ENCODE measurements at places on chromosomes 4 and X. TPM values are rescaled to one million over a fixed set of nuclear protein-coding genes. Genes with fewer than 3 reads are reported as not detected.

Gene GAB3
- 2.9 TPM for total RNA-seq

Gene RIPPLY1
- not detected for total RNA-seq

Gene PTPN13
- total RNA-seq: 20.1 TPM

Gene NPY2R
- not detected for total RNA-seq

Gene ESX1
- not detected for total RNA-seq

Gene PRDM5
- total RNA-seq: 10.6 TPM

Gene GSX2
- total RNA-seq: not detected

GRCh38 chr4:110625576-110626257 lies 2.8 kb upstream of the PITX2 start:
- no peaks in the 10 kb centered on the region for H3K4me1 ChIP-seq
- H3K27ac ChIP-seq: no peak overlapping the region

- H3K4me3 ChIP-seq: no peak overlapping the region
- no peak for ATAC-seq
- H3K27me3 ChIP-seq: no peaks in the 10 kb centered on the region
- H3K27ac ChIP-seq: no peak overlapping the region
These were observed 196.4 kb downstream of the GALNTL6 start for GRCh38 chr4:172009446-172010230.

DNA sequence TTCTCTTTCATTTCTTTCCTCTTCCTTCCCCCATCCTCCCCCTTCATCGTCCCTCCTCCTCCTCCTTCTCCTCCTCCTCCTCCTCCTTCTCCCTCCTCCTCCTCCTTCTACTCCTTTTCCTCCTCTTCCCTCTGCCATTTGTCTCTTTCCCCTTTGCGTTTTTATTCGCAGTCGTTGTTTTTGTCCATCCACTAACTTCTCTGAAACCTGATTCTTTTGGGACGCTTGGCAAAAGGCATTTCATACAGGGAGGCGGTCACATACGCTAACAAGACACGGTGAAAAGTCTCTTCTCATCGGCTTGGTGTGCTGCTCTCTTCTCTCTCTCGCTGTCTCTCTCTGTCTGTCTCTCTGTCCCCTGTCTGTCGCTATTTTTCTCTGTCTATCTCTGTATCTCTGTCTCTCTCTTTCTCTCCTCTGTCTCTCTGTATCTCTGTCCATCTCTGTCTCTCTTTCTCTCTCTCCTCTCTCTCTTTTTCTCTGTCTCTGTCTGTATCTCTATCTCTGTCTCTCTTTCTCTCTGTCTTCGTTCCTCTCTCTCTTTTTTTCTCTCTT lies 5.4 kb upstream of the SHOX start:
- H3K27me3 ChIP-seq: peaks cover 74% of the 10 kb centered on the region
- peaks cover 5% of the 10 kb centered on the region for H3K4me1 ChIP-seq
- H3K27ac ChIP-seq: no peak overlapping the region
- no peaks in the 10 kb centered on the region for H3K36me3 ChIP-seq
- ATAC-seq: no peak

- no peaks in the 10 kb centered on the region for H3K27me3 ChIP-seq
- H3K4me1 ChIP-seq: no peaks in the 10 kb centered on the region
- no peak for ATAC-seq
- H3K36me3 ChIP-seq: no peaks in the 10 kb centered on the region
- H3K4me3 ChIP-seq: no peak overlapping the region
- no peak overlapping the region for H3K27ac ChIP-seq
These were observed 138.8 kb upstream of the MSX1 start for GRCh38 chr4:4720646-4721045.

- H3K27me3 ChIP-seq: no peaks in the 10 kb centered on the region
- no peaks in the 10 kb centered on the region for H3K36me3 ChIP-seq
- no peaks in the 10 kb centered on the region for H3K4me1 ChIP-seq
- H3K4me3 ChIP-seq: no peak overlapping the region
- no peak overlapping the region for H3K27ac ChIP-seq
These were observed 1290.8 kb upstream of the PABPC4L start for GRCh38 chr4:135492439-135492838.

DNA sequence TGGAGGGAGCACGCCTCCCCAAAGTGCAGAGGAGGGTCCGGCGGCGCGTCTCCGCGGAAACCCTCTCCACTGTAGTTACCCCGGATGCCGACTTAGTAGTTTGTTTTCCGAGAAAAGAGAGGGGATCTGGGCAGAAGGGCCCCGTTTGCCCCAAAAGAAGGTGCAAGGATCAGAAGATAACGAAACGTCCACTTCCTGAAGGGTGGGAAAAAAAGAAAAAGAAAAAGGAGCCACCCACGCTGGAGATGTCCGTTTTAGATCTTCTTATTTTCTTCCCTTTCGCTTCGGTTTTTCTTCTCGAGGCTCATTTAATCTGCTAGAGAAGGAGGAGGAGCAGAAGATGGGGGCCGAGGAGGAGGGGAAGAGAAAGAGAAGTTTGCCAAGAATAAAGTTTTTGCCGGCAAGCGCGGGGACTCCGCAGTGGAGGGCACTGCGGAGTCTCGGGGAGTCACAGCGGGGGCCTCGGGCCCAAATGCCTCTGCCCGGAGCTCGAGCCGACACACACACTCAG lies 517 bp downstream of the LEF1 start:
- peaks cover 99% of the 10 kb centered on the region for H3K27me3 ChIP-seq
- ATAC-seq: no peak
- peak overlapping the region; percentile 37 for H3K4me3 ChIP-seq
- H3K36me3 ChIP-seq: no peaks in the 10 kb centered on the region
- no peak overlapping the region for H3K27ac ChIP-seq

- H3K4me3 ChIP-seq: peak overlapping the region; percentile 84
- no peak for ATAC-seq
- peaks cover 10% of the 10 kb centered on the region for H3K4me1 ChIP-seq
- H3K27ac ChIP-seq: peak overlapping the region; percentile 75
These were observed 5.6 kb downstream of the PDE5A start for GRCh38 chr4:119623025-119623424.

GRCh38 chrX:70032792-70033191 lies 16.9 kb downstream of the AWAT2 start:
- no peak overlapping the region for H3K27ac ChIP-seq
- no peaks in the 10 kb centered on the region for H3K4me1 ChIP-seq
- no peaks in the 10 kb centered on the region for H3K36me3 ChIP-seq
- no peaks in the 10 kb centered on the region for H3K27me3 ChIP-seq

DNA sequence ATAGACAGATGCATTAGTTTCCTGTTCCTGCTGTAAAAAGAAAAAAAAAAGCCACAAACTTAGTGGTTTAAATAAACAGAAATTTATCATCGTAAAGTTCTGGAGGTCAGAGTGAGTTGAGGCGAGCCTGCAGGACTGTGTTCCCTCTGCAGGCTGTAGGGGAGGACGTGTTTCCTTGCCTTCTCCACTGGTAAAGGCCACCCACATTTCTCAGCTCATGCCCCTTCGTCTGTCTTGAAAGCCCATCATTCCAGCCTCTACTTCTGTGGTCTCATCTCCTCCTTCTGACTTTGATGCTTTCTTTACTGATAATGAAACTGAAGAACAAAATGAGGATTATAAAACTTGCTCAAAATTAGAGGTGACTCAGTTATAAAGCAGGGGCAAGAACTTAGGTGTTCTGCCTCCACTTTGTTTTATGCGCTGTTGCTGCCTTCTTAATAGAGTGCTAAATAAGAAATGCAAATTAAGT lies 143.0 kb downstream of the STIM2 start:
- no peak overlapping the region for H3K4me3 ChIP-seq
- no peaks in the 10 kb centered on the region for H3K36me3 ChIP-seq
- no peak overlapping the region for H3K27ac ChIP-seq
- no peaks in the 10 kb centered on the region for H3K27me3 ChIP-seq

DNA sequence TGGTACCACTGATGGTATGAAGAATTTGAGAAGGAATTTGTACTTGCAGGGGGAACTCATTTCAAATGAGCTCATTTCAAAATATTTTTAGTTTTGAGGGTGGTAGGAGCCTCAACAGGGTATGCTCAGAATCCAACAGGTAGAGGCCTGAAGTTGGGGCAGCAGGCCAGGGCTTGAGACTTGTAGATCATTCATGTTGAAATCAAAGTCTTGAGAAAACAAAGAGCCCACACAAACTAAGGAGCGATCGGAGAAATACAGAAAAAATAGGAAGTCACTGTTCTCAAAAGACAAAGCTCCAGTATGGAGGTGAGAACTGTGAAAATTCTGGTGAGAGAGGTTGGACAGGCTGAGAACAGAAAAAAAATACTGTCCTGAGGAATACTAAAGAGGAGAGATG lies 979 bp upstream of the SLC9A6 start:
- H3K4me3 ChIP-seq: peak overlapping the region; percentile 73
- H3K4me1 ChIP-seq: peaks cover 32% of the 10 kb centered on the region
- H3K27me3 ChIP-seq: no peaks in the 10 kb centered on the region

- no peaks in the 10 kb centered on the region for H3K4me1 ChIP-seq
- peak overlapping the region; percentile 3 for H3K27ac ChIP-seq
- H3K36me3 ChIP-seq: no peaks in the 10 kb centered on the region
These were observed 122.4 kb downstream of the RASL11B start for GRCh38 chr4:52984462-52984881.

GRCh38 chrX:102985192-102985591 lies 48.1 kb downstream of the RAB40AL start:
- no peak overlapping the region for H3K4me3 ChIP-seq
- no peaks in the 10 kb centered on the region for H3K27me3 ChIP-seq
- H3K27ac ChIP-seq: no peak overlapping the region
- H3K4me1 ChIP-seq: no peaks in the 10 kb centered on the region

- no peak overlapping the region for H3K27ac ChIP-seq
- no peak overlapping the region for H3K4me3 ChIP-seq
- no peaks in the 10 kb centered on the region for H3K4me1 ChIP-seq
- H3K36me3 ChIP-seq: no peaks in the 10 kb centered on the region
- H3K27me3 ChIP-seq: peaks cover 5% of the 10 kb centered on the region
- ATAC-seq: no peak
These were observed 21.3 kb downstream of the PLRG1 start for GRCh38 chr4:154528869-154529268.

GRCh38 chr4:105061136-105061696 lies 85.5 kb upstream of the TET2 start:
- no peak overlapping the region for H3K27ac ChIP-seq
- no peaks in the 10 kb centered on the region for H3K27me3 ChIP-seq

DNA sequence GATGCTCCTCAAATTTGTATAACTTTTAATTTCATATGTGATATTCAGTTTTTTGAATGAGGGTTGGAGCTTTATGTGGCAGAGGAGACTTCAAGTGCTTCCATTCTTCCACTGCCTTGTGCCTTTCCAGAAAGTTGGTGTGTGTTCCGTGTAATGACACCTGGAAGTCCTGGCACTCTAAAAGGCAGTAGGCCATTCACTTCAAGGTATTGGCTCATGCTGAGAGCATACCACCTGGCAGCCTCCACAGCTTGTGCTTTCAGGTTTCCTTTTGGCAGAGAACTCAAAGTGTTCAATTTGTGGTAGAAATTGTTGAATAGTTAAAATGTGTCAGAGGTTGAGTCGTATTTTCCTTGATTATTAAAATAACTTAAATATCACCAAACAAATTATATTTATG lies 49.6 kb downstream of the GRIA2 start:
- H3K36me3 ChIP-seq: no peaks in the 10 kb centered on the region
- no peak overlapping the region for H3K4me3 ChIP-seq
- ATAC-seq: no peak
- H3K4me1 ChIP-seq: no peaks in the 10 kb centered on the region
- H3K27me3 ChIP-seq: no peaks in the 10 kb centered on the region

DNA sequence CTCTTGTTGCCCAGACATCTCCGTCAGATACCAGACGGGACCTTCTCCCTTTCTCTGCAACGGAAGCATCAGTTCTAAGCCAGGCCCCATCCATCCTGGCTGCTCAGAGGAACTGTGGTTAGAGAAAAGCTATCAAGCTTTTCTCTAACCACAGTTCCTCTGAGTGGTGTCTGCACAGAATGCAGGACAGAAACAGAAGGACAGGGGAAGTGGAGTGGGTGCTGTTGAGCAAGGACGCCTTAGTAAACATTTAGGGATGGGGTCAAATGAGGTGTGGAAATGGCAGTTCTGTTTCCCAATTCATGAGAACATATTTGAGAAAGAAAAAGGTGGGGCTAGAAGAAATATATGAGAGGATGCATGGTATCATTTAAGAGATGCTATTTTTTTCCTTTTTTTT lies 283.8 kb downstream of the CRLF2 start:
- H3K27me3 ChIP-seq: no peaks in the 10 kb centered on the region
- no peaks in the 10 kb centered on the region for H3K36me3 ChIP-seq
- no peak overlapping the region for H3K27ac ChIP-seq
- no peaks in the 10 kb centered on the region for H3K4me1 ChIP-seq
- no peak for ATAC-seq
- H3K4me3 ChIP-seq: no peak overlapping the region

- no peaks in the 10 kb centered on the region for H3K4me1 ChIP-seq
- H3K4me3 ChIP-seq: no peak overlapping the region
- H3K27me3 ChIP-seq: no peaks in the 10 kb centered on the region
- no peak for ATAC-seq
- no peaks in the 10 kb centered on the region for H3K36me3 ChIP-seq
These were observed 22.4 kb upstream of the TSPAN5 start for GRCh38 chr4:98680806-98681205.

DNA sequence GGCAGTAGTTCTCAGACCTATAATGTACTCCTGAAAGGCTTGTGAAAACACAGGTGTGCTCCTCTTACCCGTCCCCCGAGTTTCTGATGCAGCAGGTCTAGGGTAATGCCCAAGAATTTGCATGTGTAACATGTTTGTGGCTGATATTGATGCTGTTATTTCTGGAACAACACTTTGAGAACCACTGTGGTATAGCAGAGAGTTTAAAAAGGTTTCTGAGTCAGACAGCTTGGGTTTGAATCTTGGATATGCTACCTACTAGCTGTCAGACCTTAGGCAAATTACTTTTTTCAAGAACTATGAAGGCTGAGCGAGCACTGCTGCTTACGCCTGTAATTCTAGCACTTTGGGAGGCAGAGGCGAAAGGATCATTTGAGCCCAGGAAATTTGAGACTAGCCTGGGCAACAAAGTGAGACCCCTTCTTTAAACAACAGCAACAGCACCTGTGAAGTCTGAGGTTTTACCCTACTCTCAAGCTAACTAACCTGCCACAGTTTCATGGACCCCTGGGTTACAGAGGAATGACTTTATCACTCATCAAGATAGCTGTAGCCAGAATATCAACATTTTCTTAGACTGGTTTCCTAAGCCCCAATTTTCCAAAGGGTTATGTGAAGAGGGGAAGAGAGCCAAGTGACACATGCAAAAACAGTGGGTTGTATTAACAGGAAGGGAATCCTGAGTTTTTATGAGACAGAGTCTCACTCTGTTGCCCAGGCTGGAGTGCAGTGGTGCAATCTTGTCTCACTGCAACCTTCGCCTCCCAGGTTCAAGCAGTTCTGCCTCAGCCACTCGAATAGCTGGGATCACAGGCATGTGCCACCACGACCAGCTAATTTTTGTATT lies 5.1 kb downstream of the AFF1 start:
- H3K4me3 ChIP-seq: no peak overlapping the region
- ATAC-seq: no peak
- H3K27ac ChIP-seq: no peak overlapping the region
- H3K4me1 ChIP-seq: peaks cover 13% of the 10 kb centered on the region
- no peaks in the 10 kb centered on the region for H3K36me3 ChIP-seq

GRCh38 chr4:11485926-11486325 lies 57.2 kb upstream of the HS3ST1 start:
- H3K36me3 ChIP-seq: no peaks in the 10 kb centered on the region
- H3K27me3 ChIP-seq: no peaks in the 10 kb centered on the region
- H3K4me1 ChIP-seq: no peaks in the 10 kb centered on the region
- H3K4me3 ChIP-seq: no peak overlapping the region

- H3K4me1 ChIP-seq: no peaks in the 10 kb centered on the region
- no peaks in the 10 kb centered on the region for H3K36me3 ChIP-seq
- no peaks in the 10 kb centered on the region for H3K27me3 ChIP-seq
- H3K4me3 ChIP-seq: no peak overlapping the region
- no peak for ATAC-seq
- H3K27ac ChIP-seq: no peak overlapping the region
These were observed 23.8 kb downstream of the RNF175 start for GRCh38 chr4:153735906-153736461.

All from gastroesophageal sphincter (tissue), 4 donors.